ENCODE measurements at places on chromosomes 2 and 18. TPM values are rescaled to one million over a fixed set of nuclear protein-coding genes. Genes with fewer than 3 reads are reported as not detected.

GRCh38 chr2:177201919-177202346 is 10.7 kb upstream of the HNRNPA3 start:
- no peak for DNase-seq

- DNase-seq: no peak
Observed at GRCh38 chr2:108786008-108786353, 590 bp upstream of the CCDC138 start.

GRCh38 chr2:23314687-23315086 is 70.3 kb upstream of the KLHL29 start:
- no peak for DNase-seq

DNA sequence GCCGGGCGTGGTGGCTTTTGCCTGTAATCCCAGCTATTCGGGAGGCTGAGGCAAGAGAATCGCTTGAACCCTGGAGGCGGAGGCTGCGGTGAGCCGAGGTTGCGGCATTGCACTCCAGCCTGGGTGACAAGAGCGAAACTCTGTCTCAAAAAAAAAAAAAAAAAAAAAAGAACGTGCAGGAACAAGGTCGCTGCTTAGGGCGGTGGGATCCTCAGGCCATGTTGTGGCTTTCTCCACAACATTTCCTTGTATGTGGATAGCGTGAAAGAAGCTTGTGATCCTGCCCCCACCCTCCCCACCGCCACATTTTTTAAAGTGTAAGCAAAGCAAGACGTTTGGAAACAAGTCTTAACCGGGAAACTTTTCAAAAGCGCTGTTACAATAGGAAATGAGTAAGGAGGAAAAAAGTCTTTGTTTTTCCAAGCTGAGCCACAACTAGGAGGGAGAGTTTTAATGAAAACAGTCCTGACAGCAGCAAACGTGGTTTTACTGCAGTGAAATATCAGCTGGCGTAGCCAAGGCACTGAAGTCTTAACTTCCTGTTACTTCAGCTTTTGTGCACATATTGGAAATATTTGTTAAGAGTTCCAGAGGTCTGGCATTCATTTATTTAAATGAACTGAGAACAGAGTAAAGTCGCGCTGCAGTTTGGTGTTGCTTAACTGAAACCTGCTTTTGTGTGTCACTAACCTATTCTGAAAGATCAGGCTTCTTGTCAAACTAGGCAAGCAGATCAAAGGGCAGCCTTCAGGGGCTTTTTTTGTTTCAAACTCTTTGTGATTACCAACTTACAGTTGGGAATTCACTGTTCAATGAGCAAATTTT is 3.8 kb downstream of the TGIF1 start:
- no peak for DNase-seq

- DNase-seq: peak; percentile 40
Observed at GRCh38 chr2:140551287-140551686, 1579.5 kb downstream of the LRP1B start.

- DNase-seq: no peak
Observed at GRCh38 chr2:129205176-129205575, 774.3 kb upstream of the RAB6C start.

- no peak for DNase-seq
Observed at GRCh38 chr2:47798631-47799030, 15.7 kb downstream of the MSH6 start.

DNA sequence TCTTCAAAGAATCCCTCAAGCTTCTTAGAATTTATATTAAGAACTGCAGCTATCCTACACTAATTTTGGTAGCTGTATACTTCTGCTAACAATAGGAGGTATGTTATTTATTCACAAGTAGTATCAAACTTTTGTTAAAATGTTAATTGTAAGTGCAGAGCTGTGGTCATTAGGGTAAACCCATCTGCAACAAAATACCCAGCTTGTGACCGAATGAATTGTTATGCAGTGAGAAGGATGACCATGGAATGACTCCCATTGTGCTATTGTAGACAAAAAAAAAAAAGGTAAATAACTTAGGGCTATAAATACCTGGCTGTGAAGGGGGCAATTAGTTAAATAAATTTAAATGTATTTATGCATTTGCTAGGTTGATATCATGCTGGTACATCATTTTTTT is 186.1 kb downstream of the ADCYAP1 start:
- no peak for DNase-seq

- DNase-seq: no peak
Observed at GRCh38 chr2:33223856-33224255, 252.6 kb upstream of the RASGRP3 start.

DNA sequence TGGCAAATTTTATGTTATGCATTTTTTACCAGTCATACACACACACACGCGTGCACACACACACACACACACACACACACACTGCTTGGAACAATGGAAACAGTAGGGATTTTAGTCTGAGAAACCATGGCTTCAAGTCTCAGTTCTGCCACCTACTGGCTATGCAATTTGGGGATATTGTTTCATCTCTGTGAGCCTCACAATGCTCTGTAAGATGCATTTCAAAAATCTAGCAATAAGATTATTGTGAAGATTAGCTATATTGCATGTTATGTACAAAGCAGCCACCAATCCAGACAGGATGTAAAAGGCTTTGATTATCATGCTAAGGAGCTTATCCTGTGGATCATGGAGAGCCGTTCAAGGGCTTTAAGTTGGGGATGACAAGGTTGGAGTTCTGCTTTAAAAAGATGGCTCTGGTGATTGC is 401.4 kb downstream of the NBAS start:
- no peak for DNase-seq

GRCh38 chr18:40355726-40356125 is 1599.3 kb upstream of the PIK3C3 start:
- DNase-seq: no peak

DNA sequence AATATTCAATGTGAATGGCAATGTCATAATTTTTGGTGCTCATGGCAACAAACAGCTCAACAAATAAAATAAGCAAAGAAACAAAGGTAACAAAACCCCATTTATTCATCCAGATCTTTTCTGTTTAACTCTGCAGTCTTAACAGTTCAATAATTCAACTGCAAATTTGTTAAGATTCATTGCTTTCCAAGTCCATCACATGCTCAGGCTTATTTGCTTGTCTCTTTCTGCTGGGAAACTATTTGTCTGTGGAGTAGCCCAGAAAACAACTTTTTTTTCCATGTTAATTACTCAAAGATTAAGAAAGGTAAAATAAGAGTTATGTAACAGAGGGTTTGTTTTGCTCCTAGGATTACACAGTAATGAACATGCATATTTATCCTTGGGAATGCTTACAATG is 92.6 kb upstream of the PNPT1 start:
- DNase-seq: no peak

- no peak for DNase-seq
Observed at GRCh38 chr2:138428710-138429440, 72.7 kb upstream of the SPOPL start.

DNA sequence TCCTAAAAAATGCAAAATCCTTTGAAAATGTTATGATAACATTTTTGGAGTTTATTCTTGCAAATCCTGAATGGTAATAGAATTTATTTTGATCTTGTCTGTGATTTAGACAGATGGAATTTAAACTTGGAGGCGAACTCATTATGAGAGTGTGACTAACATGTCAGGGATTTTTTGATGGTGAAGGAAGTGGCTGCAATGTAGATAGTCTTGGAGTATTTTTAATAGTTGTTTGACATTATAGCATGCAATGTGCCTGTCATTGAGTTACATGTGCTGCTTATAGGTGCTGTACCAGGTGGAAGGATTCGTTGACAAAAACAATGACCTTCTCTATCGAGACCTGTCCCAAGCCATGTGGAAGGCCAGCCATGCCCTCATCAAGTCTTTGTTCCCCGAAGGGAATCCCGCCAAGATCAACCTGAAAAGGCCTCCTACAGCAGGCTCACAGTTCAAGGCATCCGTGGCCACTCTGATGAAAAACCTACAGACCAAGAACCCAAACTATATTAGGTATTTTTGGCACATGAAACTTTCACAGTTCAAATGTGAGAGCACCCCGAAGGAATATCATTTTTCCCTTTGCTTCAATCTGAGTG is 141.8 kb downstream of the MYO1B start:
- no peak for DNase-seq

- DNase-seq: no peak
Observed at GRCh38 chr18:27005589-27005988, 140.1 kb upstream of the AQP4 start.

GRCh38 chr2:63378589-63378988 is 209.7 kb downstream of the WDPCP start:
- no peak for DNase-seq

DNA sequence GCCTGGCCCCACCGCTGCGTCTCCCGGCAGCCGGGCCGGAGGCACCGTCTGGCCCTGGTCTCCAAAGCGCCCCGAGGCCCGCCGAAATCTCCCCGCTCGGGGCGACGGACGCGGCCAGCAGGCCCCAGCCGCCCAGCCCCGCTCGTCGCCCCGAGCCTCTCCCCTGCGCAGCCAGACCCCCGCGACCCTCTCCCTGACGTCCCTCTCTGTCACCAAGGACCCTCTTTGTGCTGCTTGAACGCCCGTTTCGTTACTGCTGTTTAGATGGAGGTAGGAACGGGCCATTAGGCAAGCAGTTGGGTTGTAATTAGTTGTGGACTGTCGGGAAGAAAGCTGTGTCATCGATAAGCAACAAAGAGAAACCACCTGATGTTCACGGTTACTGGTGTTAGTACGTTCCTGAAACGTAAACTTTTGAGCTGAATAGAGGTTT is 686 bp downstream of the UBXN4 start:
- peak; percentile 39 for DNase-seq

- DNase-seq: no peak
Observed at GRCh38 chr2:35538796-35539195, 816.8 kb upstream of the CRIM1 start.

NCKAP1 gene
- polyA plus RNA-seq: 114 TPM

CDH20 gene
- 3.6 TPM for polyA plus RNA-seq

EIF5B gene
- polyA plus RNA-seq: 72.0 TPM

INPP5D gene
- polyA plus RNA-seq: 6.1 TPM

TMEM247 gene
- not detected for polyA plus RNA-seq

ASAP2 gene
- polyA plus RNA-seq: 57.7 TPM

RAX gene
- polyA plus RNA-seq: not detected

MOCOS gene
- 0.92 TPM for polyA plus RNA-seq

KCNG2 gene
- 0.45 TPM for polyA plus RNA-seq

ATP8B1 gene
- polyA plus RNA-seq: 21.6 TPM

SPATA3 gene
- polyA plus RNA-seq: not detected

GALNT5 gene
- polyA plus RNA-seq: 0.50 TPM

ZDBF2 gene
- 17.3 TPM for polyA plus RNA-seq

SCTR gene
- 9.6 TPM for polyA plus RNA-seq

Data from renal cortex interstitium (tissue), 15 donors.